ENCODE measurements at places on chromosomes 1 and 21. TPM values are rescaled to one million over a fixed set of nuclear protein-coding genes. Genes with fewer than 3 reads are reported as not detected.
A peak's percentile ranks its signal among the peaks of the same experiment; 100 is the strongest.

- no peak for DNase-seq
Observed at GRCh38 chr1:36669262-36669661, 186.5 kb upstream of the CSF3R start.

DNA sequence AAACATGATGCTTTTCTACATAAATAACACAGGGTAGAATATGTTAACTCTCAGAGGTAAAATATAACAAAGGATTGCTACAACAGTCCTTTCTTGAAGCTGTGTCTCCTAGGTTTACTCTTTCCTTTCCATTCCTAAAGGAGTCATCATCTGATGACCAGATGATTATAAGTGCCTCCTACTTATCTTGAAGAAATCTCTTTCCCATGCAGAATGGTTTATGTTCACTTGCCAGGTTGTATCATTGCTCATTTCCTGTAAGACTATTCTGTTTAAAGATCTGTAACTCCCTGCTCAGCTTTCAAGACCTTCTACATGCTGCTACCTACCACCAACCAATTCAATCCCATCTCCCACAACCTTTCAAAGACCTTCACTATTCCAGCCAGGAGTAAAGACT lies 51.5 kb upstream of the PTCH2 start:
- no peak for DNase-seq

- DNase-seq, result no peak
Observed at GRCh38 chr1:171191992-171192391, 6.9 kb downstream of the FMO2 start.

DNA sequence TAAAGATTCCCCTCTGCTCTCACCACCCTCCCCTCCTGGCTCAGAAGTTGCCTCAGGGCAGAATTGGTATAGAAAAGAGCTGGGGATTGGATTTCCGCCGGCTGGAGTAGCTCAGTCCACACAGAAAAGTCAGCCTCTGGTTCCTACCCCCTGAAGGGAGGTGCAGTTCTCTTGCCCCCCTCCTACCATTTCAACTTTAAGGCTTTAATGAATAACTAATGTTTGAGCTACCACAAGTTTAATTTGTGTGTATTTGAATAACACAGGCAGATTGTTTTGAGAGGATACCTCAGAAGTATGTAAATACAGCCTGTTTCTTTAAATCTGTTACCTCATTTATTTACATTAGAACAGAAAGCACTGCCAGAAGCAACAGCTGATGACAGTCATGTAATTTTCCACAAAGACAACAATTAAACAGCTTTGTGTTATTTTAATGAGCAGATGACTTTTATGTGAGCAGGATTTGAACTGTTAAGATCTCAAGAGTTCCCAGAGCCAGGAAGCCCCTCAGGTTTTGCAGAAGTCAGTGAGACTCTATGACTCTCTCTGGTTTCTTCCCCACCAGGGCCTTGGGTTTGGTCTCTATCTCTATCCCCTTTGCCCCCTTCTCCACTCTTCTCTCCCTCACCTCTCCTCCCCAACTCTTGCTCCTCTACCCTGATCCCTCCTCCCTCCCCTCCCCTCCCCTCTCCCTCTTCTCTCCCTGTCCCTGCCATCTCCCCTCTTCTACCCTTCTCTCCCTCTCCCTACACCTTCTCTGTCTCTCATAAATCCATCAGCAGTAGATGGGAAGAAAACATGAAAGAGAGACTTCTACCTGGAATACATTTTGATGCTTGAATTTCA lies 26.3 kb downstream of the DUSP10 start:
- no peak for DNase-seq

DNA sequence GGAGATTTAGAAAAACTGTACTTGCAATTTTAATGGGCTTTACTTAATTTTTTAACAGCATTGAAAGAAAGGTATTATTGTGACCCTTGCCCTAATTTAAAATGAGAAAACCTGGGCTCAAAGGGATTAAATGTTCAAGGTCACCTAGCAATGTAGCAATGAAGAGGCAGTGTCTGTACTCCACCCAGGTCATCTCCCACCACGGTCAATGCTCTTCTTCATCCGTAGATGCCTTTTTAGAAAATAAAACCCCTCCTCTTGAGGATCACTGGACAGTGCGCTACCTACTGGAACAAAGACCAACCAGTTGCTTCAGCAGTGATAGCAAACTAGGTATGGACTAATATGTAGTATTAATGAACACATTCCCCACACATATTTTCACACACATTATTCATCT lies 29.8 kb upstream of the HAO2 start:
- no peak for DNase-seq

GUCA2A gene
- not detected for total RNA-seq

DNA sequence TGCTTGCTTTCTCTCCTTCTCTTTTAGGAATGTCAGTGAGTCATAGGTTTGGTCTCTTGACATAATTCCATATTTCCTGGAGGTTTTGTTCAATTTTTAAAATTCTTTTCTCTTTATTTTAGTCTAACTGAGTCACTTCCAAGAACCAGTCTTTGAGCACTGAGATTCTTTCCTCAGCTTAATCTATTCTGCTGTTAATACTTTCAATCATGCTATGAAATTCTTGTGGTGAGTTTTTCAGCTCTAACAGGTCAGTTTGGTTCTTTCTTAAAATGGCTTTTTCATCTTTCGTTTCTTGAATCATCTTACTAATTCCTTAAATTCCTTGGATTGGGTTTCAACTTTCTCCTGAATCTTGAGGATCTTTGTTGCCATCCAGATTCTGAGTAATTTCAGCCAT lies 321.0 kb downstream of the PTBP2 start:
- no peak for DNase-seq

SLC9C2 gene
- total RNA-seq, result not detected

GRCh38 chr1:171742577-171742922 lies 685 bp upstream of the VAMP4 start:
- DNase-seq, result peak; percentile 70

SCAF4 gene
- 3.5 TPM for total RNA-seq

- no peak for DNase-seq
Observed at GRCh38 chr1:162627662-162628296, 4.5 kb upstream of the DDR2 start.

DNA sequence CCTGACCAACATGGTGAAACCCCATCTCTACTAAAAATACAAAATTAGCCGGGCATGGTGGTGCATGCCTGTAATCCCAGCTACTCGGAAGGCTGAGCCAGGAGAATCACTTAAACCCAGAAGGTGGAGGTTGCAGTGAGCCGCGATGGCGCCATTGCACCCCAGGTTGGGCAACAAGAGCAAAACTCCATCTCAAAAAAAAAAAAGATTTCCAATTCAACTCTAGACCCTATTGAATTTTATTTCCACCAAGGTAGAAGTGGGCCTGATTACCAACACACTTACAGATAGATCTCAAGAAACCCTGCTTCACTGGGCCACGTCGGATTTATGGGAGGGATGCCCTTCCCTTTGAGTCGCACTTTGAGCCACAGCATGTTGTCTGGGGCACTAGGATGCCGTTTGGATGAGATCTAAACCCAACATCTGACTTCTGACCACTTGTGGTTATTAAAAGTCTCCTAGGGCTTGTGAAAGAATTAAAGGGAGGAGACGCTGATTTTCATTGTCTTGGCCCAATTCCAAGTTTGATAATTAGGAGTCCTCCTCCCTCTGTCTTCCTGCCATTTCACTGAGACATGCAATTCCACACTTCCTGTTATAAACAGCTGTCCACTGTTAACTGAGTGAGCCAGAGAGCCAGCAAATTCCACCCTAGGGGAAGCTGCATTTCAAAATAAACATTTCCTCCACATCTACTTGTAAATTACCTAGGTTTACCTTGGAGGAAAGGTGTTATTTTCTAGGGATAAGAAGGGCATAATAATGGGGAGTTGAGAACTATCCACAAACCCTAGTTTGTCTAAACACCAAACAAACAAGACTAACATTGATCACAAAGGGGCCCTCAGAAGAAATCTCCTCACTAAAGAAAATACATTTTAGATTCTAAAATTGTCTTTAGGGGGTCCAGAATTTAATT lies 5.2 kb upstream of the RERE start:
- peak; percentile 39 for DNase-seq

DNA sequence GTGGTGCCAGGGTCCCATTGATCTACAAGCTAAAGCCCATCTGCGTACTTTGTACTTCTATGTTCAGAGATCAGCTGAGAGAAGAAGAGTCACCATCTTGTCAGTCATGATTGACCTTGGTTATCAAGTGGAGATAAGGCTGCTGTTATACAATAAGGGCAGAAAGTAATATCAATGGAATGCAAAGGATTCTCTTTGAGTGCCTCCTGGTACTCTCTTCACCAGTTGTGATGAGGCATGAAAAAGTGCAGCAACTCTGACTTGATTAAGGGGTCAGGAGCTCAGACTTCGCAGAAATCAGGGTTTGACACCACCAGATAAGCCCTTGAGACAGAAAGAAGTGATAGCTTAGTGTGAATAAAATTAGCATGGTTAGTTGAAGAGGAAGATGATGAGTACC lies 25.7 kb upstream of the SYT14 start:
- no peak for DNase-seq

DNA sequence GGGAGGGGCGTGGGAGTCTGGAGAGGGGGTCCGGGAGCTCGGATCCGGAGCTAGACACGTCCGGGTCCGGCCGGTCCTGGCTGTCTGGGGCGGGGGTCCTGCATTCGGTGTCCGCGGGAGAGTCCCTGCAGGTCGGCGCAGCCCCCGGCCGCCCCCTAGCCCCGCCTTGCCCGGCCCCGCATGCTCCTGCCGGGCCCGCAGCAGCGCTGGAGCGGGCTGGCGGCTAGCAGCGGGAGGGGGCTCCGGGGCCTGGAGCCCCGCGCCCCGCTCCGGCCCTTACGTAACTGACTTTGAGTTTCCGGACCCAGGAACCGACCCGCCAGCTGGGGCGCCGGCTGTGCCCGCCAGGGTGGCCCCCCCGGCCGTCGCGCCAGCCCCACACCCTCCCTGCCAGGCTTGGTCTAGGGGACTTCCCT lies 26.9 kb upstream of the EPB41 start:
- DNase-seq, result no peak

- no peak for DNase-seq
Observed at GRCh38 chr1:145990249-145990855, 6.0 kb downstream of the TXNIP start.

SV2A gene
- total RNA-seq, result 0.16 TPM

DNA sequence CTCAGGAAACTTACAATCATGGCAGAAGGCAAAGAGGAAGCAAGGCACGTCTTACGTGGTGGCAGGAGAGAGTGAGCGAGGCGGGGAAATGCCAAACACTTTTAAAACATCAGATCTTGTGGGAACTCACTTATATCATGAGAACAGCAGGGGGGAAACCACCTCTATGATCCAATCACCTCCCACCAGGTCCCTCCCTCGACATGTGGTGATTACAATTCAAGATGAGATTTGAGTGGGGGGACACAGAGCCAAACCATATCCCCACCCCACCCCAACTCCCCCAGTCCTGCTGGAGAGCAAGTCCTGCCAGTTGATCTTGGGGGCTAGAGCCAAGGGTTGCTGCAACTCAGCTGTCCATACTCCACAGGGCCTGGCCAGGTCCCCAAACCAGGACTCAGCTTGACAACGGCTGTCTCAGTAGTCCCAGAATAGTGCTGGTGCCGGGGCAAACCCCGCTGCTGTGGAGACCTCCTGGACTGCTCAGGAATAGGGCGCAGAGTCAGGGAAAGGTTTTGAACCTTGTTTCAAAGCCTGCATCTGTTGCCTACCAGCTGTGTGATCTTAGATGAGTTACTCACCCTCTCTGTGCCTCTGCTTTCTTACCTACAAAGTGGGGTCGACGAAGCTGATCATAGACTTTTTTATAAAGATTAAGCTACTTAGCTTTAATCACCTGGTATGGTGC lies 79.5 kb downstream of the STUM start:
- DNase-seq, result no peak

- DNase-seq, result no peak
Observed at GRCh38 chr1:36486439-36487335, 4.0 kb upstream of the CSF3R start.
